Neural crest cell (in vitro differentiated cells): ENCODE measurements at places on chromosomes 12 and 14.

DNA sequence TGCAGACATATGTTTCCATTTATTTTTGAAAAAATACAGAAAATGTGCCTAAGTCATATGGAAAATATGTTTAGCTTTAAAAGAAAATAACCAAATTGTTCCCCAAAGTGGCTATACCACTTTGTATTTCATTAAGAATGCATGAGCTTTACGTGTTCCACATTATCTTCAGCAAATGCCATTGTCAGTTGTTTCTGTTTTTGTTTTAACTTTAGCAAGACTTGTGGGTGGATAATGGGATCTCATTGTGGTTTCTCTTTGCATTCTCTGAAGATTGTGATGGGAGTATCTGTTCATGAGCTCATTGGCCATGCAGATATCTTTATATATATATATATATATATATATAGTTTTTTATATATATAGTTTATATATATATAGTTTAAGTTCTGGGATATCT is 181.5 kb downstream of the CCER1 start:
- DNase-seq, result no peak

DNA sequence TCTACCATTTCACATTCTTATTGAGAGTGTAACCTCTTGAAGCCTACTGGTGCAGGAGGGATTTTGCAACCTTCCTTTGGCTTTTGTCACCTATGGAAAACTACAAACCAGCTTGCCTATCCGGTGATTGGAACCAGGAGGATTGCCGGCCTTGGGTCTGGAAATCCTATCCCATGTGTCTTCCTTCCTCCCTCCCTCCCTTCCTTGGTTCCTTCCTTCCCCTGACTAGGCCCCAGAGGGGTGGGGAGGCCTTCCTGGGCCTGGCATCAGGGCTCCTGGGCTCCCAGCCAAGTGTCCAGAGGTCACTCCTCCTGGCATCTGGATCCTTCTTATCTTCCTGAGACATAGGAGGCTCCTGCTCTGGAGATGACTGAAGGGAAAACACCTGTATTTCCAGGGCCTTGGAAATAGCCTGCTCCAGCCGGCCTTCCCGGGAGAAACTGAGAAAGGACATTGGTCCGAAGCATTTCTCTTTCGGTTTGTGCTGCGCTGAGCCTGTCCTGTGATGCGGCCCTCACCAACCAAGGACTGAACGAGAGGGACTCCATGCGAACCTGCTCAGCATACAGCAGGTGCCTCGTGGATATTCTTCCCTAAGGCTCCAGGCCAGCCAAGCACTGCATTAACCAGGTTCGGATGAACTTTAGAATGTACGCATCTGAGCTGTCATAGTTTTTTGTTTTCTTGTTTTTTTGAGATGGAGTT is 43.4 kb downstream of the PSMA6 start:
- DNase-seq, result no peak

DNA sequence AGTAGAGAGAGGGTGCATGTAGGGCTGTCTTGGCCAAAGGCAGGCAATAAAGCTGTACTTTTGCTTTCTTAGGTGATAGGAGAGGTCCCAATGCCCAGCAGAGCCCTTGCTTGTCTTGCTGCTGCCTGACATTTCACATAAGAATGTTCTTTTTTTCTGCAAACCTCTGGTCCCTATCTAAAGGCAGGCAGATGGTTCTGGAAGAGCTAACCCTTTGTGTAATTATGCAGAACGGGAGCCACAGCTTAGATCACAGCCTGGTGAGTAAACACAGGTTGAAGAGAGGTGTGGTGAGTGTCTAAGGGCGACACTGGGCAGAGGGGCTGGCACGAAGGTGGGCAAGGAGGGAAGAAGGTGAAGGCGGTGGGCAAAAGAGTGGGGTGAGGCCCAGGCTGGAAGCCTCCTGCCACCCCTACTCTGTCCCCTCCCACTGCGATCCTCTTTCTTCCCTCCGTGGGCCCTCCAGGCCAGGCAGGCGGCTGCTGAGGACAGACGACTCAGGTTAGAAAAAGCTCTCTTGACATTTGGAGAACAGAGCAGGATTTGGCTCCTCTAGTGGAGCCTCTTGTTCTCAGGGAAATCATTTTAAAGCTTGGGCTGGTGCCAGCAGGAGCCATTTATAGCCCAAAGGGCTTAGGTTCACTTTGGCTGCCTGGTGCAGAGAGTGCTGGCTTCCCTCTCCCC is 42.8 kb downstream of the PRMT8 start:
- DNase-seq, result no peak

DNA sequence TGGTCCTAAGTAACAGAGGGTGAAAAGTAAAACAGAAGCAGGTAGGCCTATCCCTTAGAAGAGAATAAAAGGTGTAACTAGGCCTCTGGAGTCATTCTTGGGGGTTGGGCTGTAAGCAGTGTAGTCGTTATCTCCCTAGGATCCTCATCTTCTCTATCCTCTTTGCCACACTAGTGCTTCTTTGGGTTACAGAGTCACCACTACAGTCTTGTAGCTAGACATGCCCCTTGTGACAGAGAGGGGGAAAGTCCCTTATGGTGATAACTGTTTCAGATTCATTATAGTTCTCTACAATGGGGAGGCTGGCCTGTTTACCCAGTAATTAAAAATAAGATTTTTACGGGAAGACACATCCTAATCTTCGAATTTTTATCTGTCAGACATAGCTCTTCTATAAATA is 16.4 kb upstream of the SRP54 start:
- no peak for DNase-seq

GRCh38 chr12:42172441-42173210 is 28.0 kb upstream of the GXYLT1 start:
- DNase-seq, result no peak

DNA sequence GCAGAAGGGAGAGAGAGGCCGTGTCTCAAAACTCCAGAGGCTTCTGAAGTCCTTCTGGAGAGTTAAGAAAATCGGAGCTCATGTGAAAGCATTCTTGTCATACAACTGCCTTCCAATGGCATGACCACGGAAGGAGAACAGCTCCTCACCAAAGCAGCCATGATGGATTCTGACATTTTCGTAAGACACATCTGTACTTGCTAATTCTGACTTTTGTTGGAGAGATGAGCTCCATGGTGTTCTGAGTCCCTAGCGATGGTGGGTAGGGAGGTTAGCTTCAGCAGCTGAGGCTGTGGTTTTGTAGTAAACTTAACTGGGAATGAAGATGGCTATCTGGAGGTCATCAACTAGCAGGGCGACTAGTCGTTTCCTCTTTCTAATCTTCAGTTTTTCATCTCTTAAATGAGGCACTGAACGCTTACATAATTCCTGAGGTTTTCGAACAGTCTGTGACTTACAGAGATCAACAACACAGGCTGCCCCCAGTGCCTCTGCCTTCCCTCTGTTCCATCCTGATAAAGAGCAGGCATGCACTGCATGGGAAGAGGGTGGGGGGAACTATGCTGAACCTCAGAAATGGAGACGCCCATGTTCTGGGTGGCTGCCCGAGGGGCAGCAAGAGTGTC is 28.6 kb upstream of the DICER1 start:
- no peak for DNase-seq
